Activated naive CD4-positive, alpha-beta T cell treated with anti-CD3 and anti-CD28 coated beads, Interleukin-2, amount 10 ng/mL, durations not matched to agents 7 days and 5 days (primary cell): ENCODE measurements at places on chromosomes 3 and 15.

- H3K27ac ChIP-seq: no peak overlapping the region
- H3K27me3 ChIP-seq: peaks cover 21% of the 10 kb centered on the region
- H3K4me1 ChIP-seq: peaks cover 10% of the 10 kb centered on the region
- no peaks in the 10 kb centered on the region for H3K36me3 ChIP-seq
- H3K4me3 ChIP-seq: no peak overlapping the region
These were observed 11.5 kb downstream of the RBPMS2 start for GRCh38 chr15:64763874-64764273.

GRCh38 chr3:131303848-131304247 lies 77.7 kb upstream of the NUDT16 start:
- H3K27ac ChIP-seq: no peak overlapping the region
- no peaks in the 10 kb centered on the region for H3K36me3 ChIP-seq
- DNase-seq: no peak
- no peaks in the 10 kb centered on the region for H3K27me3 ChIP-seq

DNA sequence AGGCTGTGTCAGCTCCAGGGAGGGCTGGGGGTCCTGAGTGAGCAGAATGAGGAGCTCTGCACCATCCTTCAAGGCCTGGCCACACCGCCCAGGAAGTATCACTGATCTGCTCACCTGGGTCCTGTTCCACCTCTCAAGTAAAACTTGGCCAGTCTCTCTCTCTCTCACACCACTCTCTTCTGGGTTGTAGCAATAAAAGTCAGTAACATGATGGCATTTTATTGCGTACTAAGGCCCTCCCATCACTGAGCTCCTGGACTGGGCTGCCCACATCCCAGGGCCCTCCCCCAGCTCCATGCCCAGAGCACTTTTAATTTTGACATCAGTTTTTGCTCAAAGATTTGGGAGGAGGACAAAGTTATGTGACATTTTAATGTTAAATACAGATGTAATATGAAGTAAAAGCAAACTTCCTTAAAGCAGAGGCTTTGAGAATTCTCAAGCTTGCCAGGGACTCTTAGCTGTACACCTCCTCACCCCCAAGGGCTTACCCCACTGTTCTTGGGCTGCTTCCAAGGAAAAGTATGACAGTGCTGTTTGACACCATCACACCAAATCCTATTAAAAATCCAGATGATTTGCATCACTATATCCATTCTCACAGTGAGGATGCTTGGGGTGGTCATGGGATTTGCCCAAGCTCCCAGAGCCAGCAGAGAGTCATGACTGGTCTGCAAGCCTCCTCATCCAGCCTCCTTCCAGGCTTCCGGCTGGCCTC lies 105.1 kb upstream of the SLCO2A1 start:
- H3K27ac ChIP-seq: no peak overlapping the region
- peaks cover 6% of the 10 kb centered on the region for H3K27me3 ChIP-seq
- DNase-seq: no peak
- no peaks in the 10 kb centered on the region for H3K36me3 ChIP-seq
- H3K4me3 ChIP-seq: no peak overlapping the region

GRCh38 chr15:39409876-39410530 lies 170.9 kb upstream of the THBS1 start:
- H3K27ac ChIP-seq: no peak overlapping the region
- no peak for DNase-seq
- H3K4me3 ChIP-seq: no peak overlapping the region

DNA sequence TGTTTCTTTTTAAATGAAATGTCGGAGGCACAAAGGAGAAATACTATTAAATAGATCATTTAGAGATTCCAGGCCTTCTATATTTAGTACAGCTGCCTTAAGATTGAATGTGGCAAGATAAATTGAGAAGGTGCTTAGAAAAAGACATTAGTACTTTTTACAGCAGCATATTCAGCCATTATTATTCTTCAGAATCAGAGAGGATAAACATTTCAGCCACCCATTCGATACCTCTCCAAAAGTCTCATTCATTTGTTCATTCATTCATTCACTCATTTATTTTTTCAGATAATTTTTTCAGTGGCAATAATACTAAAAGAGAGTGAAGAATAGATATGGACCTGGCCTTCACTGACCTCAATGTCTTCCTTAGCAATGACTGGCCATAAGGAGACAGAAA lies 347.0 kb downstream of the GRM7 start:
- no peak overlapping the region for H3K27ac ChIP-seq
- peaks cover 4% of the 10 kb centered on the region for H3K4me1 ChIP-seq
- no peaks in the 10 kb centered on the region for H3K36me3 ChIP-seq
- H3K4me3 ChIP-seq: no peak overlapping the region
- no peak for DNase-seq
- H3K27me3 ChIP-seq: no peaks in the 10 kb centered on the region

DNA sequence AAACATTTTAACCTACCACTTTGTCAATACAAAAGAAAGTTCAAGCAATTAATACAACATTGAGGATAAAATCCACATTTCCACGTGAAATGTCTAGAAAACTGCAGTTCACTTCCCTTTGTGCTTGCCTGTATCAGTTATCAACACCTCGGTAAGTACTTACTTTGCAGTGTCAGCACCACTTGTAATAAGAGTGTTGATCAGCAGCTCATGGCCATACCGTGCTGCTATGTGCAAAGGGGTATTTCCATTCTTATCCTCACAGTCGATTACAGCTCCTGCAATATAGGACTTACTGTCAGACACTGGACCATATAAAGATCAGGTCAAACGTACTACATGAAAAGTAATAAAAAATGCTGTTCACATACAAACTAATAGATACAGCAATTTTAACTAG lies 84.4 kb downstream of the ANKRD28 start:
- H3K4me1 ChIP-seq: no peaks in the 10 kb centered on the region
- no peak overlapping the region for H3K27ac ChIP-seq
- DNase-seq: no peak
- H3K27me3 ChIP-seq: no peaks in the 10 kb centered on the region
- peaks cover 27% of the 10 kb centered on the region for H3K36me3 ChIP-seq

DNA sequence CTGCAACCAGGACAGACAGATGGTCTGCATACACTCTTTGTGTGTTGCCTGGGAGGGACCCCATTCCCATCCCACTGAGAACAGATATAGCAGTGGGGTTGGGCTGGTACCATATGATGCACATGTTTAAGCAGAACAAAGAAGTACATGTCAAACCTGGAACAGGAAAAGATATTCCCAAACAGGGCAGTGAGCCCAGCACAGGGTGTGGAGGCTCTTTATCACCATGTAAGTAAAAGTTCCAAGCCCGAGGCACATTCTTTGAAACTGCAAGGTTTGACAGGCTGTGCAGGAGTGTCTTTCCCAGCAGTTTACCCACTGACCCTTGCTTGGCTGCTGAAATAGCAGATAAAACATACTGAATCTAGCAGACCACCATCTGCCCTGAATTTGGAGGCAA lies 5.3 kb upstream of the ZNF445 start:
- H3K4me1 ChIP-seq: peaks cover 7% of the 10 kb centered on the region
- no peak overlapping the region for H3K4me3 ChIP-seq
- peaks cover 2% of the 10 kb centered on the region for H3K36me3 ChIP-seq
- H3K27me3 ChIP-seq: no peaks in the 10 kb centered on the region

DNA sequence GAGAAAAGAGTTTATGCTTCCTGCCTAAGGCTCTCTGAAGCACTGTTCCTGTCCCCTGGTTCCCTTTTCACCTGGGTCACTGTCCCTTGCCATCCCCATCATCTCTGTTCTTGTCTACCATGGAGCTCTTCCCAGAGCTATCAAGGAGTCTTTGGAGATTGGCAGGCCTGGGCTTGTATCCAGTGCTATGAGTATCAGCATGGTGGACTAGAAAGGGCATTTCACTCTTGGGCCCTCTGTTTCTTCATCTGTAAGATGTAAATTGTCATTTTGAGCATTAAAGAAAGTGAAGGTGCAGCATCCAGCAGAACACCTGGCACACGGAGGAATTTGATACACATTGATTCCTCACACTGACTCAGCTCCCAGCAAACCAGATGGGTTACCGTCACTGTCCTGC lies 388.2 kb downstream of the CACNA2D3 start:
- no peaks in the 10 kb centered on the region for H3K27me3 ChIP-seq
- H3K4me1 ChIP-seq: no peaks in the 10 kb centered on the region
- H3K27ac ChIP-seq: no peak overlapping the region
- H3K4me3 ChIP-seq: no peak overlapping the region
- DNase-seq: no peak
